A549 treated with Mapracorat at 1 μM for 4 hours (cell line): ENCODE measurements at places on chromosomes 2 and 18. TPM values are rescaled to one million over a fixed set of nuclear protein-coding genes. Genes with fewer than 3 reads are reported as not detected.

B4GALT6 gene
- total RNA-seq = 4.4 to 6.6 TPM (median 5.7 TPM) in 5 replicates

SNTG2 gene
- total RNA-seq = not detected in 5 replicates

KCNE4 gene
- 0.43 to 0.56 TPM (median 0.50 TPM) in 5 replicates for total RNA-seq

CYS1 gene
- 1.1 to 2.0 TPM (median 1.5 TPM) in 5 replicates for total RNA-seq

MBP gene
- 14.9 to 23.2 TPM (median 19.6 TPM) in 5 replicates for total RNA-seq
